ENCODE measurements at places on chromosomes 13 and 19.

DNA sequence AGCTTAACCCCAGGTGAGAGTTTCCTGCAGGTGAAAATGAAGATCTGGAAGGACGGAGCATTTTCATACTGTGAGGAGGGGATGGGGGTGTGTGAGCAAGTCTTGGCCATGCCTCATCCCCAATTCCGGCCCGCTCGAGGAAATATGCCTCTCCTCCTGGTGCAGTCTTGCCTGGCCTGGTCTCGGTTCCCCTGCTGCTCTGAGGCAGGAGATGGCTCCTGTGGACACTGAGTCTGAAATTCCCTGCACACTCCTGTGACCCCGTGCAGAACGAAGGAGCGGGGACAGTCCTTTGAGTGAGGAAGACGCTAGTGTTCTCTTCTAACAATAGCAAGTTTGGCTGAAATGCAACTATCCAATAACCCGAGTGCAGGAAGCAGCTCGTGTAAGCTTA is 329 bp upstream of the ZNF439 start:
- no peak for DNase-seq

GRCh38 chr13:22027566-22027965 is 356.7 kb downstream of the FGF9 start:
- no peak for DNase-seq

DNA sequence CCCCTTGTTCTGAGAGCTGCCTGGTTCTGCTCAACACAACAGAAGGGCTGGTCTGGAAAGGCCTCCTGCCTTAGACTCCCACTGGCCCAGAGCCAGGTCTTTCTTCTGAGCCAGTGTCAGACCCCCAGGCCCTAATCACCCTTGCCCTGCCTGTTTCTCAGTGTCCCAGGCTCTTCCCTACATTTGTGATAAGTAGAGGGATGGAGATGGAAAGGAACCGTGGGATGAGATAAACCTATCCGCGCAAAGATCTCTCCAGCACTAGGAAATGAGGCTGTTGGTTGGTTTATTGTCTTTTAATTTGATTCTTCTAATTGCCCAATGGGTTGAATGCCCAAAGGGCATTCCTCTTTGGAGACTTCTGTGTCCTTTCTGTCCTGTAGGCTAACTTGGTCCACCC is 470.0 kb downstream of the TSHZ3 start:
- no peak for DNase-seq

DNA sequence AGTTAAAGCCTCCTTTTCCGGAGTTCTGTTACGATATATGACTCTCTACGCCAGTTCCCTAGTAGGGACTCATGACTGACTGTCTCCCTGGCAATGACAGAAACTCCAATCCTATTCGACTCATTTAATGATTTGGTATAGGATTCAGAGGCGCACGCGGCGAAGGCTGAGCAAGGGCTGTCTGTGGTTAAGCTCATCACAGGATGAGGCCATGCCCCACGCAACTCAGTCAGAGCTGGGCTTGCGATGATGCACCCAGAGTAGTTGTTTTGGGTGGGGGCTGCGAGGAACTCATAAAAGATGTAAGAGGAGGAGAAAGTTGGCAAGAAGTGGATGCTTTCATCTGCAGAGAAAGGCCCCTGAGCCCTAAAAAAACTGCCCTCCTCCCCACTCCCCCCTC is 468 bp upstream of the SERTM1 start:
- DNase-seq: no peak

- no peak for DNase-seq
Observed at GRCh38 chr13:51638216-51638871, 54.1 kb downstream of the WDFY2 start.

DNA sequence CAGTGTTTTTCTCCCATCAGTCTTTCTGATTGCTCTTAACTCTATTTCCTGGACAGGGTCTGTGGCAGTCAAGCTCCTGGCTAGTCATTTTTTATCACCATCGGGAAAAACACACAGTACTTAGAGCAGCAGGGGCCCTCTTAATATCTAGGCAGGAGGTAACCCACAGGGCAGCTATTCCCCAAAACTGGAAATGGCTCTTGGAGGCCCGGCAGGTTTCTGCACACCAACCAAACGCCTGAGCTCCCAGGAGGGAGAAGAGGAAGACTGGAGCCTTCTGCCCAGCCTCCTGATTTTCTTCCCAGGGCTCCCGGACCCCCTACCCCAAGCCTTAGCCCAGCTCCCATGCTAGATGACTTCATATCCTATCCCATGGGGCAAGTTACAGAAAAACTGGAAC is 49.3 kb upstream of the VSTM2B start:
- DNase-seq: no peak

DNA sequence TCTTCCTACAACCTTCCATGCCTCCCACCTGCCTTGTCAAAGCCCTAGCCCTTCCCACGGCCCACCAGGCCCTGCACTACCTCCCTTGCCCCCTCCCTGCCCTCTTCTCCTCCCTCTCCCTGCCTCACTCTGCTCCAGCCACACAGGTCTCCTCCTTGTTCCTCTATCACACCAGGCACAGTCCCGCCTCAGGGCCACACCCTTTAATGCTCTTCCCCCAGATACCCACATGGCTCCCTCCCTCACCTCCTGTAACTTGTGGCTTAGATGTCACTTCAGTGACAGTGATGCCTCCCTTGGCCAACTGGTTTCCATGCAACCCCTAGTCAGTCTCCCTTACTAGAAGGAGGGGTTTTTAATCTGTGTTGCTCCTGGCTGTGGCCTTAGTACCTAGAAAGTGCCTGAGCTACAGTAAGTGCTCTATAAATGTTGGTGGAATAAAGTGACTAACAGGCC is 1.3 kb downstream of the SIRT6 start:
- no peak for DNase-seq

DNA sequence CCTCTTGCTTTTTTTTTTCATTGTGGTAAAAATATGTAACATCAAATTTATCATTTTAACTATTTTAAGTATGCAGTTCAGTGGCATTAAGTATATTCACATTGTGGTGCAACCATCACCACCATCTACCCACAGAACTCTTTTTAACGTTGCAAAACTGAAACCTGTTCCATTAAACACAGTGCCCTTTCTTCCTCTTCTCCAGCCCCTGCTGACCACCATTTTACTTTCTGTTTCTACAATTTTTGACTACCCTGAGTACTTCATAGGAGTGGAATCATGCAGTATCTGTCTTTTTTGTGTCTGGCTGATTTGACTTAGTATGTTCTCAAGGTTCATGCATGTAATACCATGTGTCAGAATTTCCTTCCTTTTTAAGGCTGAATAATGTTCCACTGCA is 153.1 kb downstream of the FGF9 start:
- no peak for DNase-seq

GRCh38 chr19:49017666-49018351 is 918 bp upstream of the LHB start:
- DNase-seq: peak; percentile 59

DNA sequence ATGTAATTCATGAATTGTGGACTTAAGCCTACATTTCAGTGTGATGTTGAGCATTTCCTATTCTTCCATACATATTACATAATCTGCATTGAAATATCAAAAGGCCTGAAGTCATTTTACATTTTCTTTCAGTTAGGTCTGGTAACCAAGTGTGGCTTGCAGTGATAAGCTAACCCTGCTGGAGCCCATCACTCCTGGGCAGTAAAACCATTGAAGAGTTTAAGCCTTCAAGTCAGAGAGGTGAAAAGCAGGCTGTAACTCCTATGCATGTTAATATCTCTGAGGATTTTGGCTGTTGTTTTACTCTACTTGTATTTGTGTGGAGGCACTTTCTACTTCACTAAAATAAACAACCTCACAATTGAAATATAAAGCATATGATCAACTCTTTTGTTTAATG is 248.8 kb downstream of the SLITRK5 start:
- DNase-seq: no peak

DNA sequence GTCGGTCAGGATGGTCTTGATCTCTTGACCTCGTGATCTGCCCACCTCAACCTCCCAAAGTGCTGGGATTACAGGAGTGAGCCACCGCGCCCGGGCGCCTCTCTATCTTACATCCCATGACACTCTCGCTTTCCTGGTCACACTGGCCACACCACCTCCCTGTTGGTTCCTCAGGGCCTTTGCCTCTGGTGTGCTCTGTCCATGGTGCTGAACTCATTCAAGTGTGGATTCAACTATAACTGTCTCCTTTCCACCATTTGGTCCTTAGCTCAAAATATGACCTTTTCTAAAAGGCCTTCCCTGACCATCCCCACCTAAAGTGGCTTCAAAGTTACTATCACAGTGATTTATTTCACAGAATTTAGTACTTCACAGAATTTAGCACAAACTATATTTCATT is 3.7 kb upstream of the SMIM17 start:
- no peak for DNase-seq

DNA sequence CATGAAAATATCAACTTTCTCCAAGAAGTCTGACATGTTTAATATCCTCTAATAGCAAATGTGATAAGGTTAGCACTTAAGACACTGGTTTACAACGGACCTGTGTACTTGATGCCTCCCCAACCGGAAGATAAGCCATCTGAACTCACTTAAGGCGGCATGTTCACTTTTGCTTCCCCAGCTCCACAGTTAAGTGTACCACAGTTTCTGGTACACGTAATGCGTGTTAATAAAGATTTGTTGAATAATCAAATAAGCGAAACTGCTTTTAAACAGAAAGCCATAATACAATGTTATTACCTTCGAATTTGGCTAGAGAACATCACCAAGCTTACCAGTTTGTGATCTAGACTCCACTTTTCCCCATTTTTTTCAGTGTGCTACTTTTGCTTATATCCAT is 1.4 kb upstream of the PAN3 start:
- DNase-seq: no peak

DNA sequence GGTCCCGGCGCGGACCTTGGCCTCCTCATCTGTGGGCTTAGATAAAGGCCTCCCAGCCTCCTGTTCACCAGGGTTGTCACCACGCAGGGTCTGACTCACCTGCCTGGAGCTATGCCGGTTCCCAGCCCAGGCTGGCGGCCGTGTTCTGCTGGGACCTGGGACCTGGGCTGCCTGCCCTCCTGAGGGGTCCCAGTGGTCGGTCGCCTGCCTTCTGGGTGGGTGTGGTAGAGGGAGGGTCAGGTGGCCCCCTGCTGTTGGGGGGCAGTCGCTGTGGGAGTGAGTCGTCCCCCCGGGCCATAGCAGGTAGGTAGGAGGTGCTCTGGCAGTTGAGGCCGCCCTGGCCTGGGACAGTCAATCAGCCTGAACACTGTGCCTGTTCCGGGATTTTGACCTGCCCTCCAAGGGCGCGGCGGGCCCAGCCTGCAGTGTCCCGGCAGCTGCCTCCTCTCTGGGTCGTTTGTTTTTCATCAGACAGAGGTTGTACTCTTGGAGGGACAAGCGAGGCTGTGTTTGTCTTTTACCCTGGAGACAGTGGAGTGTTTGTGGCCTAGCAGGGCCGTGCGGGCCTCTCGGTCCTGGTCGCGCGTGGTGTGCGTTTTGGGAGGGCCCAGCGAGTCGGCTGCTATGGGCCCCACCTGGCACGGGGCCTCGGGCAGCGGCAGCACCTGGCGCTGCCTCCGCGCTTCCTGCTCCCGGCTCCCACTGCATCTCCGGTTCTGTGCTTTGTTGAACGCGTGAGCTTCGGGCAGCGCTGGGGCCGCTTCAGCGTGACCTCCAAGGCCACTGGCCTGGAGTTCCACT is 2.6 kb downstream of the ADAT3 start:
- DNase-seq: no peak

DNA sequence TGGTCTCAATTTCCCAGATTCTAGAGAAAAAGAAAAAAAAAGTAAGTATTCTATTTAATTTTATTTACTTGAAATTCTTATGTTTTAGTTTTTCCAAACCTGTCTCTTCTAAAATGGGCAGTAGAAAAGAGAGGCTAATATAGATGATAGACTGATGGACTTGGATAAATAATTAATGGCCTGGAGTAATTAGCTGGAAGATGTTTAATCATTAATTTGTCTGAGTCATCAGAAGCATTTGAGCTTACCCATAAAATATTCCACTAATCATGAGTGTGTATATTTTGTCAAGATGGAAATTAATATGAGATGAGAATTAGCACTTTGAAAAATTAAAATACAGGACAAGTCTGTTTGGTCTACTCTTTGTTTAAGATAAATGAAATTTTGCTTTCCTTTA is 212.1 kb upstream of the MIR17HG start:
- DNase-seq: no peak
